ENCODE measurements at places on chromosomes 7 and 10.

- DNase-seq, result no peak
These were observed 32.8 kb upstream of the TAS2R16 start for GRCh38 chr7:123028339-123028738.

GRCh38 chr10:45593938-45594275 is 78.7 kb downstream of the ZFAND4 start:
- DNase-seq, result no peak

DNA sequence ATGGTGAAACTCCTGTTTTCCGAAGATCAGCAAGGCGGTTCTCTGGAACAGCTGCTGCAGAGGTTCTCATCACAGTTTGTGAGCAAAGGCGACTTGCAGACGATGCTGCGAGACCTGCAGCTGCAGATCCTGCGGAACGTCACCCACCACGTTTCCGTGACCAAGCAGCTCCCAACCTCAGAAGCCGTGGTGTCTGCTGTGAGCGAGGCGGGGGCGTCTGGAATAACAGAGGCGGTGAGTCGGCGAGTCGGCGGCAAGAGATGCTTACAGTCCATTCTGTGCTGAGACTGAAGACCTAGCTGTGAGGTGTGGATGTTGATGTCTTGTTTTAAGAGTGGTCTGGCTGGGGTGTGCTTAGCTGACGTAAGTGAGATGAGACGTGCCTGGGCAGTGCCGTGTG is 16.2 kb upstream of the GET4 start:
- no peak for DNase-seq

DNA sequence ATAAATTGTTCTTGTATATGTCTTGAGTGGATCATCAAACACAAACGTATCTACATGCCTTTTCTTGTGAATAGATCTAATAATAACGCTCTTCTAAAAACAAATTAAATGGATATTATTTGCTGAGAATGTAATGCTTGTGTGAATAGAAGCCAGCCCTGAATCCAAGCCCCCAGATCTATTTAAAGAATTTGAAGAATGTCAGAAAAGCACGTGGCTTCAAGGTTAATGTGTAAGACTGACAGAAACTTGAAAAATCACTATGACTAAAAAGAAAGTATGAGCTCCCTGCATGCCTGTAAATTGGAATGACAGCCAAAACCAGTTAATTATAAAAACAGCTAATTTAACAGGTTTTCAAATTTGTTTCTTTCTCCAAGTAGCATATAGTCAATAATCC is 43.2 kb upstream of the ATRNL1 start:
- no peak for DNase-seq

GRCh38 chr7:151757274-151757673 is 119.6 kb downstream of the PRKAG2 start:
- no peak for DNase-seq

- no peak for DNase-seq
These were observed 34.4 kb downstream of the DDC start for GRCh38 chr7:50530766-50531165.

DNA sequence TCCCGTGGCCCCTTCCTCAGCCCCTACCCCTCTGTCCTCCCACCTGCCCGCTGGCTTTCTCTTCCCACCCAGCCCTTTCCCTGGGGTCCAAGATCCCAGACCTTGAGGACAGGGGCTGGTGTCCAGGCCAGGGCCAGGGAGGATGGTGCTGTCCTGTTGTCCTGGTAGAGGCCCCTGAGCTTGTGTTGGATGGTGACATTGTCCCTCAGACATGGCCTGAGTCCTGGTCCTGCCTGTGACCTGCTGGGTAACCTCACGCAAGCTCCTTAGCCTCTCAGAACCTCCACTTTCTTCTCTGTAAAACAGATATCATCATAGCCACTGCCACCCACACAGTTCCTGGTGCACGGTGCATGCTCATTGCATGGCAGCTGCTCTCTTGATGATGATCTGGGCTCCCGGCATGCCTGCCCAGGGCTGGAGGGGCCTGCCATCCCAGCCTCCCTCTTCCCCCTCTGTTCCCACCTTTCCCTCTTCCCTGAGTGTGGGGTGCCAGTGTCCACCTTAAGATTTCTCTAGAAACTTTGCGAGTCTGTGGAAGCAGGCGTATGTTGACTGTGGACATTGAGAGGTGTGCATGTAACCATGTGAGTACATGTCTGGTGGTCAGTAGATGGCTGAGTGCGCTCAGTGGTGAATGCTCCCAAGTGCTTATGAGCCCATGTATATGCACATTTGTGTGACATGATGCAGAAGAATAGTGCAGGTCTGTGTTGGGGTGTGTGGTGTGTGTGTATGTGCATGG is 60.4 kb downstream of the NEURL1 start:
- DNase-seq, result no peak

DNA sequence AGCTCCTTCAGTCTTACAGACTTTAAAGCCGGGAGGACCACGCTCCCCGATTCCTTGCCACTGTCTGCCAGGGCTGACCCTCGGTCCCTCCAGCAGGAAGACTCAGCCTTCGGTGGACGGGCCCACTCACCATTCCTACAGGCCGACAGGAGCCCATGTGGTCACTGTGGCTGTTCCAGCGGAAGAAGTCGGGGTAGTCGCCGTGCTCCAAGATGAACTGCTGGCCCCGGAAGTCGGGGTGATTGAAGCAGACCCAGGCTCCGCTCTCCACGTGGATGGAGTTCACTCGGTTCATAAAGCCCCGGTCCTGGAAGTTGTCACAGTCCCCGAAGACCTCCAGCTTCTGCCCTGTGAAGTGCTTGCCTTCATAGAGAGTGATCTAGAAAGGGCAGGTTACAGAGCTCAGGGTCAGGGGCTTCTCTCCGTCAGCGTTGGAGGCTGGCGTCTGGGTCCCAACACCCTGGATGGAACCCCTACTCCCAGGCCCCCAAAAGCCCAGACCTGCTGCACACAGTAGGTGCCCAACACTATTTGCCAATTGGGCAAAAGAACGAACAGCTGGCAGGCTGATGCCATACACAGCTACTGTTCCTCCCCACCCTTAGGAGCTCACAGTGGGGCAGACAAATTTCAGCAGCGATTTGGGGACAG is 1.9 kb downstream of the CRYGN start:
- DNase-seq, result no peak

- no peak for DNase-seq
These were observed 96.8 kb downstream of the COL28A1 start for GRCh38 chr7:7438851-7439250.

DNA sequence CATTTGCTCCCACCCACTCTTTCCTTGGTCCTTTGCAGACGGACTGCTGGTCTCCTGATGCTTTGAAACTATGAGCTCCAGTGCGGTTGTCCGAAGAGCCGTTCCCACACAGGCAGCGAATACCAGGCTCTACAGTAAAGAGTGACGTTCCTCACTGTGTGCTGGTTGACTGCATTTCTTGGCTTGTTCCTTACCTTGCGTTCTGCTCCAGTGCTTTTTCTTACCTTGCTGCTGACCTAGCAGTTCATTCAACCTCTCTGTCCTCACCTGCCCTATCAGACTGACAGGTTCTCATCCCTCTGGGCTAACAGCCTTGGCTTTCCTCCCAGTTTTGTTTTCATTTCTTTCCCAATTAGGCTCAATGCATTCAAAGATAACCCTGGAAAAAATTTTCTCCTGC is 214.8 kb downstream of the TMEM178B start:
- no peak for DNase-seq

DNA sequence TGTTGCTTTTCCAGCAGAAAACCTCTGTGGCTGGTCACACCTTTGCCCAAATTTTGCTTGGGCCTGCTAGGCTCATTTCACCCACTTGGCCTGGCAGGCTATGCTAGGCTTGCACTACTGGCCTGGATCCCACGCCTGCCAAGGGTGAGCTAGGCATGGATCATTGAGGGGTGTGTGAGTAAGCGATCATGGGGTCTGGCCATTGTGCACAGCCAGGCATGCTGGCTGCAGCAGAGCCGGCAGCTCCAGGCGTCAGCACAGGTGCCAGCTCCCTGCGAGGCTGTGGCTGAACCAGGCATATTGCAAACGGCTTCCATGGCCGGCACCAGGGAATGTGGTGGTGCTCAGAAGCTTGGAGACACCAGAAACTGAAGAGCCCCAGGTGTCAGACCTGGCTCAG is 19.2 kb downstream of the CFAP70 start:
- no peak for DNase-seq

Measured in NCI-H510A (cell line).